ENCODE measurements at places on chromosomes 1 and 21. TPM values are rescaled to one million over a fixed set of nuclear protein-coding genes. Genes with fewer than 3 reads are reported as not detected.

The CELF3 gene
- total RNA-seq, result not detected

The H3-3A gene
- 205 TPM for total RNA-seq

The SLAMF9 gene
- not detected for total RNA-seq

The NMNAT2 gene
- 0.68 TPM for total RNA-seq

The USH2A gene
- not detected for total RNA-seq

The FCMR gene
- not detected for total RNA-seq

The IL24 gene
- total RNA-seq, result not detected

The DAB1 gene
- total RNA-seq, result not detected

The OR2T33 gene
- total RNA-seq, result not detected

The DSCAM gene
- 0.19 TPM for total RNA-seq

The LIN9 gene
- total RNA-seq, result 5.8 TPM

The HJV gene
- not detected for total RNA-seq

The CA14 gene
- total RNA-seq, result not detected

The ZFYVE9 gene
- total RNA-seq, result 39.2 TPM

The SLC35F3 gene
- total RNA-seq, result under 0.01 TPM

The RBM11 gene
- not detected for total RNA-seq

The SPRR4 gene
- total RNA-seq, result not detected

The TNFRSF4 gene
- 4.8 TPM for total RNA-seq

The TNFRSF1B gene
- 81.3 TPM for total RNA-seq

The TNFRSF8 gene
- total RNA-seq, result 0.33 TPM

The TOMM20 gene
- total RNA-seq, result 65.7 TPM

The SLAMF8 gene
- total RNA-seq, result not detected

The CYP4Z1 gene
- not detected for total RNA-seq

The ACTL8 gene
- not detected for total RNA-seq

The TSSK3 gene
- not detected for total RNA-seq

The LRRC7 gene
- total RNA-seq, result 0.37 TPM

The OR10Z1 gene
- not detected for total RNA-seq

The AMY2B gene
- total RNA-seq, result 0.51 TPM

The C1orf122 gene
- 23.0 TPM for total RNA-seq

The FAM167B gene
- total RNA-seq, result 2.4 TPM

The C1QB gene
- not detected for total RNA-seq

The ZDHHC18 gene
- 6.8 TPM for total RNA-seq

The MTARC1 gene
- 1.9 TPM for total RNA-seq

The CREB3L4 gene
- 11.0 TPM for total RNA-seq

The NBPF4 gene
- not detected for total RNA-seq

The KRTAP7-1 gene
- total RNA-seq, result not detected

The LAD1 gene
- total RNA-seq, result 0.09 TPM

The NKAIN1 gene
- total RNA-seq, result not detected

The FMN2 gene
- total RNA-seq, result 1.5 TPM

The VAV3 gene
- total RNA-seq, result 63.2 TPM

The FABP3 gene
- total RNA-seq, result 1.1 TPM

The PGBD5 gene
- total RNA-seq, result 0.19 TPM
